EH (cell line): ENCODE measurements at places on chromosomes 1 and 21.

DNA sequence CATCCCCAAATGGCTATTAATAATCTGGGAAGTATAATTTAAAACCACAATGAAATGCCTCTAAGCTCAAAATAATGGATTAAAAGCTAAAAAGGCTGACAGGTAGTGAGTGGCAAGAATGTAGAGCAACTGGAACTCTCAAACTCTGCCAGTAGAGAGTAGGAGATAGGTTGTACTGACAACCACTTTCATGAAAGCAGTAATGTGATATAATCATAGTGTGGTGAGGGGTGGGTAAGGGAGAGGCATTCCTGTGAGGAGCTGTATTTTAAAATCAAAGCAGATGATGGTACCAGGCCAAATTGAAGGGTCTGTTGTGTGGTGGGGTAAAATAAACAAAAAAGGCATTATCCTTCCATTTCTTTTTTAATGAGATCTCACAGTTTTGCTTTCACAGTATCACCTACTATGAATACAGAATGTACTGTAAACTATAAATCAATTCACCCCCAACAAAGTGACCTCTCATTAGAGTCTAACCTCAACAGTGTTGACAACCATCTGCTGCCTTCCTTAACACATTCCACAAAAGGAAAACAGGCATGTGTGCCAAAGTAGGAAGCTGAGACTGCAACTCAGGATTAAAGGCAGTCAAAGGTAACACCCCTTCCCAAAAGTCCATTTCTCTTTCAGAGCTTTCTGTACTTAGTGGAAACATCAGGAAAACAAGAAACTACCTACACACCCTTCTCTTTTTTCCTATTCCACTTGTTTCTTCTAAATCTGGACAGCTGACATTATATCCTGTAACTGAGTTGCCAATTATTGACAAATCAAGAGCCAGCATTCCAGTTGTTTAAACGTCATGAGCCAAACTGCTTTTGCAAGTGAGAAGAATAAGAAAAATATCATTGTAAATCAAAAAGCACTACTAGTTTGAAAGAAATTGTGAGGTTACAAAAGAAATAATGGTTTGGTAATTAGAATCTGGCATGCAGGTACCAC is 130.8 kb downstream of the FAF1 start:
- peak; percentile 25 for DNase-seq

GRCh38 chr1:86975993-86976550 is 61.6 kb downstream of the HS2ST1 start:
- no peak for DNase-seq

DNA sequence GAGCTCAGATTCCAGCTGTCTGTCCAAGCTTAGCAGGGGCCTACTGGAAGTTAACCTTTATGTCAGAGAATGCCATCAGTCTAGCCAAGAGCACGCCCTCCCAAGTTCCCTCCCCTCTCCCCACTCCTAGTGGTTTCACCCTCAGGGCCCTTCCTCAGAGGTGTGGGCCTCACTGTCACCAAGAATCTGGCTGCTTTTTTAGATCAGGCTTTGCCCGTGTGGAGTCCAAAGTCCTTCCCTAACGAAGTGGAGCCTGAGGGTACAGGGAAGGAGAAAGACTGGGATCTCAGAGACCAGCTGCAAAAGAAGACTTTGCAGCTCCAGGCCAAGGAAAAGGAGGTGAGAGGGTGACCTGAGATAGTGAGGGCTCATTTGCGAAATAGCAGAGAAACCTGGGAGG is 4.1 kb downstream of the C1orf74 start:
- DNase-seq, result no peak

GRCh38 chr1:44820328-44821239 is 12.3 kb downstream of the BTBD19 start:
- DNase-seq, result no peak

DNA sequence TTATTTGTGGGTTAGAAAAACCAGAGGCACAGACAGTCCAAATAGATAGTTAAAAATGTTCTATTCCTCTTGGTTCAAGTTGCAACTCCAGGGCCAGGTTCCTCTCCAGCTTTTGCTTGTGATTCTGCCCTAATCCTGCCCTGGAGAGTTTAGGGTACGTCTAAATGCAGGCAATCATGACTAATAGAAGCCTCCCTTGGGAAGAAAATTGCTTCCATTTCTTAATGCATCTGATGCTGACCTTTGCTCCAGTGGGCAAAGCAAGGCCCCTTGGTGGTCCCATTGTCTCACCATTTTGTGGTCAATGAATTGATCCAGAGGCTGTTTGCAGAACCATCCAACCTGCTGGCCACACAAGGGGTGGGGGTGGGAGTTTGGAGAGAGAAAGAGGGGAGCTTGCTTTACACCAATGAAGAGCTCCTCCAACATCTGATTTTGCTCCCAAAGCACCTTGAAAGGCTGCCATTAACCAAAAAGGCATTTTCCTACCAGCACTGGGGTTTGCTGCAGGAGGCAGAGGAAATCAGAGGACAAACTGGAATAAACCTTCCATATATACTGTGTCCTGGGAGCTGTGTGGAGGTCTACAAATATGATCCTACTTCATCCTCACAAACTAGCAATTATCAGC is 31.3 kb downstream of the C8B start:
- DNase-seq, result peak; percentile 62

DNA sequence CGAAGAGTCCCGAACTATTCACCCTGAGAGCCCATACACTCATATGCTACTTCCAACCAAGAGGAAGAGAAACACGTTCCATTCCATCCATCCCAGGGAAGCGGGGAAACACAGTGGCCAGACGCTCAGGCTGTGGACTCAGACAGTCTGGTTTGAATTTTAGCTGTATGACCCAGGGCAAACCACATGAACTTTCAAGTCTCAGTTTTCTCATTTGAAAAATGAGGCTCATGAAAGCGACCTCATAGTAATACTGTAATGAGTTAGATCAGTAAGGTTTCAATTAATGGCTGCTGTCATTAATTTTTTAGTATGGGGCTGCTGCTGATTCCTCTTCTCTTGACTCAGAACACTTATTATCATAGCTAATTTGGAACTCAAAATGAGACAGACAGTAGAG is 1.5 kb downstream of the FCRL4 start:
- no peak for DNase-seq

- no peak for DNase-seq
Measured at GRCh38 chr1:187853505-187853904, 1024.8 kb downstream of the PLA2G4A start.

DNA sequence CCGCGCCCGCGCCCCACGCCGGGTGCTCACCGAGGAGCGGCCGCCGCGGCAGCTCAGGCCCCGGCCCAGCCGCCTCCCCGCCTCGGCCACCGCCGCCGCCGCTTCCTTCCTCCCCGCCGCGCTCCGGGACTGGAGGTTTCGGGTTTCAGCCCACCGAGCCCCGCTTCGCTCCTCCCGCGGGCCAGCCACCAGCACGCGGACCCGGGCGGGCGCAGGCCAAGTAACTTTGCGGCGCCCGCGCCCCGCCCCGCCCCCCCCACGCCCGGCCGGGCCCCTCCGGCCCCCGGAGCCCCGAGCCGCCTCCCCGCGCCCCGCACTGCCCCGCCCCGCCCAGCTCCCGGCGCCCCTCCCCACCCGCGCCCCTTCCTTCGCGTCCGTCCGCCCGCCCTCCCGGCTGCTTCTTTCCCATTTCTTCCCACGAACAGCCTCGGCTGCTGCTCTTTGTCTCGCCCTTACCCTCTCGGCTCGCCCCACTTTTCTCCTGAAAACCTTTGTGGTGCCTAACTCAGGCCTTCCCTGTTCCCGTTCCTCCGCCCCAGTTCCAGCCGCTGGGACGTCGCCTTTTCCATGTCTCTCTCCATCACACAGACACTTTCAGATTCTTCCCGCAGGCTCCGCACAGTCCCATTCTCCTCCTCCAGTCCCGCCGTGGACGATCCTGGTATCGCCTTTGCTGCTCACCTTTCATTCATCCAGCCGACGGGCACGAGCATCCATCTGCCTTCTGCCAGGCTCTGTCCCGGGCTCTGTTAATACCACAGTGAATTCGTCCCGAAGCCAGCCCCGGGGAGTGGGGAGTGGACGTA is at the start of gene GPR161:
Gene GPR161 (minus strand): TSS at position 222 of the 806 bp plus-strand sequence. CDS start 32,080 bp downstream, outside the sequence.
- DNase-seq, result peak; percentile 69

DNA sequence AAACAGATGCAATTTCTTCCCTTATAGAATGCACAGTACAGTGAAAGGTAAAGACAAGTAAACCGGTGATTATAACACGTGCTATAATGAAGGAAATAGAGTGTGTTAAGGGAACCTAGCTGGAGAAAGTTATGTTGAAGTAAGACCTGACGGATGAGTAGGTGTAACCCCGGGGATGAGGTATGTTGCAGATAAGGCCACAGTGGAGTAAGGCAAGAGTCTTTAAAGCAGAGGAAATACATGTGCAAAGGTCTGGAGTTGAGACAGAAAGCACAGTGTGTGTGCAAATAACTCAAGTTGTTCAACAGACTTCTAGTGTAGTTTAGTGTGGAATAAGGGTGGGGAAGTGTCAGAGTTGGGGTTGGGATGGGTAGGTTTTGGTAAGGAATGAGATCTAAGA is 2.9 kb downstream of the DBT start:
- DNase-seq, result no peak

GRCh38 chr1:208190784-208191183 is 53.4 kb downstream of the PLXNA2 start:
- DNase-seq, result no peak

- DNase-seq, result no peak
Measured at GRCh38 chr1:7643530-7643929, 127.6 kb upstream of the VAMP3 start.

- DNase-seq, result no peak
Measured at GRCh38 chr1:10726355-10726754, 70.1 kb downstream of the CASZ1 start.

- DNase-seq, result no peak
Measured at GRCh38 chr1:106254748-106255147, 801.7 kb upstream of the PRMT6 start.

GRCh38 chr21:42063191-42063570 is 7.9 kb upstream of the UMODL1 start:
- no peak for DNase-seq

DNA sequence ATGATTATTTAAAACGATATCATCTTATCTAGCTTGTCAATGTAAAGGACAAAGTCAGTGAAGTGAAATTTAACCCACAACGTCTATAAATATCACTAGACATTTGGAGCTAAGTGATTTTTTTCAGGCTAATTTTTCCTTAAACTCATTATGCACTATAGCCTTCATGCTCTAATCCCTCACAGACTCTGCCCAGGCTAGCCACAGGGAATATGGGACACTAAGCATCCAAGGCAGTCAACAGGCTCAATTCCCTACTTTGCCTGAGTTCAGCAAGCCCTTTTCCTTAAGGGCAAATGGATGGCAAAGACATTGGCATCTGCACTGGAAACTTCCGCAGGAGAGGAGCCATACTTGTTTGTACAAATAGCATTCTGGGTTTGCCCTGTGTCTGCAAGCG is 577.0 kb downstream of the LMO4 start:
- DNase-seq, result no peak

DNA sequence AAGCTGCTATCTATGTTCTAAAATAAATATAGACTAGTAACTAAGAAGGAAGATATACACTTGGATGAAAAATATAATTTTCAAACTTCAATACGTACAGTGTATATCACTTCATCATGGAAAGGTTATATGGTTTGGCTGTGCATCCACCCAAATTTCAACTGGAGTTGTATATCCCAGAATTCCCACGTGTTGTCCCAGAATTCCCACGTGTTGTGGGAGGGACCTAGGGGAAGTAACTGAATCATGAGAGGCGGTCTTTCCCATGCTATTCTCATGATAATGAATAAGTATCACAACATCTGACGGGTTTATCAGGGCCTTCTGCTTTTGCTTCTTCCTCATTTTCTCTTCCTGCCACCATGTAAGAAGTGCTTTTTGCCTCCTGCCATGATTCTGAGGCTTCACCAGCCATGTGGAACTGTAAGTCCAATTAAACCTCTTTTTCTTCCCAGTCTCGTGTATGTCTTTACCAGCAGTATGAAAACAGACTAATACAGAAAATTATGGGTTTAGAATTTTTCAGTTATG is 10.7 kb downstream of the NEGR1 start:
- DNase-seq, result no peak

GRCh38 chr1:8342325-8342724 is 24.4 kb downstream of the SLC45A1 start:
- peak; percentile 86 for DNase-seq

DNA sequence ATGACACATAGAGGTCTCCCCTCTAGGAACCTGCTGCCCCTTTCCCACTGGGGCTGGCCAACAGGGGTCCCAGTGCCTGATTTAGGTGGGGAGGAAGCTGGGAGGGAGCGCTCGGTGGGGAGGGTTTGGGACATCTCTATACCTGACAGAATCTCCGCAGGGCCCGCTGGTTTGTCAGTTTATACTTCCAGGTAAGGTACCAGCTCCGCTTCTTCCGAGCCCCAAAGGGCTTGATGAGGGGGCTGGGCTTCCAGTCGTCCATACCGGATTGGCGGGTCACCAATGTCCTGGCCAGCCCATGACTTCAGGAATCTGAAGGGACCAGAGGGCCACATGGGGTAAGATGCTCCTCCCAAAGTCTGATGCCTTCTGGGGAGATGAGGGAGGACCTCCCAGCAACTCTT is 672 bp downstream of the POMGNT1 start:
- DNase-seq, result peak; percentile 42

- DNase-seq, result peak; percentile 11
Measured at GRCh38 chr1:54728027-54728426, 12.4 kb downstream of the TTC4 start.

GRCh38 chr1:39507230-39507928 is 15.9 kb downstream of the BMP8A start:
- peak; percentile 32 for DNase-seq

DNA sequence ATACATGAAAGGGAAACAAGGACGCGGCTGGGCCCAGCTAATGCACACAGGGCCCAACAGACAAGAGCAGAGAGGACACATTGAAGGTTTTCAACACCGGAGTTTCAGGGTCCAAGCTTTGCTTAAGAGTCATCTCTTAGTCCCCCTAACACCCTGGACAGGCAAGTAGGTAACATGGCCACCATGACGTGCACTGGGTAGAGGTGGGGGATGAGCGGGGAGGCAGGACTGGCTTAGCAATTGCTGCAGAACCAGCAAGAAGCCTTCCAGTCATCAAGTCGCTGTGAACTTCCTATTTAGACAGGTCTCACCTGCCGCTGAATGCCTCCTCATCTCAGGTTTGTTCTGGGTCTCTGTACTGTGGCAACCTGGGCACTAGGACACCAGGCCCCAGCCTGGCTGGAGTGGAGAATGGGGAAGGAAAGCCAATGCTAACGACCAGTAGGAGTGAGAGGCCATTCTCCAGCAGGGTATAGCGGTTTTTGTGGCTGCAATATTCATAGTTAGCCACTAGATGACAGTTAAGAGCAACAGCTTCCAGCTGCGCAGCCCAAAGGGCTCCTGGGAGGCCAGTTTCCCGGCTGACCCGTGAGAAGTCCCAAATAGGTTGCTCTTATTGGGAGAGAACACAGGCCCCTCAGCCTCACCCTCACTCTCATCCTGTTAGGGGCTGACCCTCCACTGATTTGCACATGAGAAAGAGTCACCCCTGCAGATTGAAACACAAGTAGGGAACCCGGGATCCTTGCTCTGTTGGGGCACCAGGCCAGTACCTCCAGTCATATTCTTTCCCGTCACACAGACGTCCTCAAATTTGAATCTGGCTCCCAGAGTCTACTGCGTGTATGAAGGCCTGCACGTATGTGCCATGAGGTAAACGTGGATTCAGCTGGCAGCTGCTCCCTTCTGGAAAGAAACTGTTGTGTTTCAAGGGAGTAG is 6.0 kb upstream of the PIGC start:
- DNase-seq, result peak; percentile 71

GRCh38 chr1:195941314-195941713 is 666.9 kb downstream of the KCNT2 start:
- no peak for DNase-seq

- peak; percentile 41 for DNase-seq
Measured at GRCh38 chr1:70038025-70038424, 167.4 kb downstream of the LRRC40 start.
